Activated CD4-positive, alpha-beta memory T cell treated with anti-CD3 and anti-CD28 coated beads for 36 hours (primary cell): ENCODE measurements at places on chromosomes 7 and 10. TPM values are rescaled to one million over a fixed set of nuclear protein-coding genes. Genes with fewer than 3 reads are reported as not detected.

Gene FUOM
- total RNA-seq: 46.5 TPM

Gene WEE2
- not detected for total RNA-seq

Gene SRRM3
- not detected for total RNA-seq

GRCh38 chr10:113226831-113227445, 276.9 kb downstream of the TCF7L2 start:
- H3K27ac ChIP-seq: no peak overlapping the region
- DNase-seq: no peak
- peaks cover 47% of the 10 kb centered on the region for H3K27me3 ChIP-seq

GRCh38 chr7:129394982-129395914, 39.0 kb upstream of the STRIP2 start:
- no peaks in the 10 kb centered on the region for H3K27me3 ChIP-seq
- H3K36me3 ChIP-seq: peaks cover 8% of the 10 kb centered on the region
- H3K27ac ChIP-seq: no peak overlapping the region
- DNase-seq: no peak
- H3K4me3 ChIP-seq: no peak overlapping the region

- H3K27me3 ChIP-seq: no peaks in the 10 kb centered on the region
- H3K27ac ChIP-seq: no peak overlapping the region
- peaks cover 4% of the 10 kb centered on the region for H3K36me3 ChIP-seq
- H3K4me1 ChIP-seq: peaks cover 20% of the 10 kb centered on the region
- DNase-seq: no peak
- no peak overlapping the region for H3K4me3 ChIP-seq
These were observed 43.0 kb downstream of the ZMYND11 start for GRCh38 chr10:178208-178607.

DNA sequence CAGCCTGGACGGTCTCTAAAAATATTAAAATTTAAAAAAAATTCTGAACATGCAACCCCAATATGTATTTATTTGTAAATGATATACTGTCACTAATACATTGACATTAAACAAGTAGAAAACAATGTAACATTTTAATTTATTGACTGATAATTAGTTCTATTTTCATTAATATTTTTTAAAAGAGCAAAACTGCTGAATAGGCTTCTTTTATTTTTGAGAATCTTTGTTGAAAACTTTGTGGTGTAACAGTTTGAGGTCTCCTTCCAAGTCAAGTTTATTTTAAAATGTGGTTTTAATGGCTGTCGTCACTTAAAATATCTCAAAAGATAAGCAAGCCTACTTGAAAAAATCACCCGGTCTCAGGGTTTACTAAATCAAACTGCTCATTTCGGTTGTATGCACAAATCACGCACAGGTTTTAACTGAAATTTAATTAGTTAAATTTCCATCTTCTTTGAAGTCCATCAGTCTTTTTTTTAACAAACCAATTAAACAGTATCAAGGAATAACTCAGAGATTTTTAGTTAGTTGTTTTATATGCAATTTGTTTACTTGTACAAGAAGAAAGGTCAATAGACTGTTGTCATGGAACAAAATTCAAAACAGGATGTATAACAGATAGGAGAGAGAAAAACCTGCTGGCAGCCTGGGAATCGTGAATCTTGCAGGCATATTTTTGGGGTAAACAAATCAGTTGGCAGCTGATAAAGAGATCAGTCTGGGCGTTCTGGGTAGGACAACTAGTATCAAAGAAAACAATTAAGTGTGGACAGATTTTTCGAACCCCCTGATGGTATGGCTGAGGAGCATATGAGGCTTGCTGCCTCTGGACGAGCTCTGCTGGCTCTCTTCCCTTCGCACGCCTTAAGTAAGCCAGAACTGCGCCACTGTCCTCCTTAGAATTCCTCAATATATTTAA, 9.7 kb upstream of the EDRF1 start:
- H3K27me3 ChIP-seq: peaks cover 9% of the 10 kb centered on the region
- DNase-seq: no peak
- no peak overlapping the region for H3K4me3 ChIP-seq
- H3K27ac ChIP-seq: no peak overlapping the region
- no peaks in the 10 kb centered on the region for H3K4me1 ChIP-seq
- peaks cover 10% of the 10 kb centered on the region for H3K36me3 ChIP-seq

DNA sequence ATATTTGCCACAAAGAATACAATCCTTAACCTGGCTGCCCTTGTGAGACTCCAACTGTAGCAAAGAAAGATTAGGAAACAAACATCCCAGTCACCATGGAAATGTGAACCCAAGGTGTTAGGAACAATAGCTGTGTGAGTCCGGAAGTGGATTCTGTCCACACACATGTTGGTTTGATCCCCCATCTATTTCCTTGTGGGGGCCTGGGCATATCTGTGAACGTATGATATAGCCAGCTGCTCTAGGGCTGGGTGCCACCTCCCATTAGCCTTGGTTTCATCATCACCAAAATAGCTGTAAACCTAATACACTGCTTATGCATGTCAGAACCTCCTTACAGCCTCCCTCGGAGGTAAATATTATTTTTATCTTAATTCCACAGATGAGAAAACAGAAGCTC, 26.4 kb downstream of the GRK5 start:
- no peaks in the 10 kb centered on the region for H3K27me3 ChIP-seq
- H3K4me1 ChIP-seq: peaks cover 56% of the 10 kb centered on the region
- peaks cover 15% of the 10 kb centered on the region for H3K36me3 ChIP-seq
- peak overlapping the region; percentile 78 for H3K27ac ChIP-seq

- no peak within 1 kb of the TSS for H3K27ac ChIP-seq
- no peaks in the 10 kb centered on the region for H3K36me3 ChIP-seq
- H3K27me3 ChIP-seq: peaks cover 3% of the 10 kb centered on the region
- DNase-seq: no peak
- H3K4me3 ChIP-seq: peak within 1 kb of the TSS; percentile 1
These were observed at the start of gene HDAC9 for GRCh38 chr7:18495412-18496340. HDAC9 (plus strand) TSS chr7:18495749; CDS start chr7:18496303, 554 bp downstream.

DNA sequence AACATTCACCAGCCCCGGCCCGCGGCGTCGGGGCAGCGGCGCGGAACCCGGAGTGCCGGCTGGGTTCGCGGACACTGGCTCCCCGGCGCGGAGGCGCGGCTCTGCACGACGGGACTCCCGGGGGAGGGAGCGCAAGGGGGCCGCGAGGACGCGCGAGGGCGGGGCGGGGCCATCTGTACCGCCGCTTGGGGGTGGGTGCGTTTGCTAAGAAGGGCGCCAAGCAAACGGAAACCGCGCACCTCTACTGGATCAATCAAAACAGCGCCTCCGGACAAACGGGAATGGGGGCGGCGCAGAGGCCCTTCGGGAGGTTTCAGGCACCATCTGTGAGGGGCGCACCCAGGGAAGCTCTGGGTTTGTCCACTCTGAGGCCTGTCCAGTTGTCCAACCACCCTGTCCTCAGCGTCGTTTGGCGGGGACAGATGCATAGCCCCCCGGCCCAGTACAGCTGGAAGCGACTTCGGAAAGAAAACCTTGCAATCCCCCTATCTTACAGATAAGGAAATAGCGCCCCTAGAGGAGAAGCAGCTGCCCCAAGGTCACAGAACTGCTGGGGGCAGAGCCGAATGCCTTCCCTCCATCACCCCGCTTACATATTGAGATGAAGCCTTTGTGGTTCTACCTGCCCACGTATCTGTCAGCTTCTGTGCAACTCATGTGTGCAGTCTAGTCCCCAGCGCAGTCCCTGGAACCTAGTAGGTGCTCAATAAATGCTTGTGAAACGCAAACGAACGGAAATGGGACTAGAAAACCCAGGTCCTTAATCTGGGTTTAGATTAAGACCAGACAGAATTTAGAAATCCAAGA, 10.7 kb upstream of the SLIT1 start:
- H3K4me1 ChIP-seq: peaks cover 10% of the 10 kb centered on the region
- no peaks in the 10 kb centered on the region for H3K36me3 ChIP-seq
- peaks cover 24% of the 10 kb centered on the region for H3K27me3 ChIP-seq

GRCh38 chr10:45444976-45445898, 71.2 kb downstream of the ALOX5 start:
- DNase-seq: no peak
- H3K27me3 ChIP-seq: peaks cover 3% of the 10 kb centered on the region
- H3K27ac ChIP-seq: no peak overlapping the region
- no peaks in the 10 kb centered on the region for H3K4me1 ChIP-seq
